AG08395 (cell line): ENCODE measurements at places on chromosomes 7 and 10.
A peak's percentile ranks its signal among the peaks of the same experiment; 100 is the strongest.

- DNase-seq, result no peak
Observed at GRCh38 chr10:17049195-17049594, 80.4 kb downstream of the CUBN start.

DNA sequence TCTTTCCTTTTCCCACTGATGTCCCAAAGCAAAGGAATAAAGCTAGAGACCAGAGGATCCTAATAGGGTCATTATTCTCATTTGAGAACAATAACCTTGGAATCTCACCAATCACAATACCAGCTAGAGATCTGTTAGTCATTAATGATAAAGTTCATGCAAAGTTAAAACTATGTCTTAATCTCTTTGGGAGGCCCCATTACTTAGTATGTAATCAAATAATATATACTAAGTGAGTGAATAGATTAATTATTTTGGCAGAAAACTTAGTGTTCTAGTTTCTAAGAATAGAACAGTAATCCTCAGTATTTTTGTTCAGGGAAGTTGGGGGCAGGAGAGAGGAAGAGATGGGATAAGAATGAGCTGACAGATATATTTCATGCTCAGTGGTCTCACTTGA is 227.2 kb downstream of the MTERF1 start:
- no peak for DNase-seq

DNA sequence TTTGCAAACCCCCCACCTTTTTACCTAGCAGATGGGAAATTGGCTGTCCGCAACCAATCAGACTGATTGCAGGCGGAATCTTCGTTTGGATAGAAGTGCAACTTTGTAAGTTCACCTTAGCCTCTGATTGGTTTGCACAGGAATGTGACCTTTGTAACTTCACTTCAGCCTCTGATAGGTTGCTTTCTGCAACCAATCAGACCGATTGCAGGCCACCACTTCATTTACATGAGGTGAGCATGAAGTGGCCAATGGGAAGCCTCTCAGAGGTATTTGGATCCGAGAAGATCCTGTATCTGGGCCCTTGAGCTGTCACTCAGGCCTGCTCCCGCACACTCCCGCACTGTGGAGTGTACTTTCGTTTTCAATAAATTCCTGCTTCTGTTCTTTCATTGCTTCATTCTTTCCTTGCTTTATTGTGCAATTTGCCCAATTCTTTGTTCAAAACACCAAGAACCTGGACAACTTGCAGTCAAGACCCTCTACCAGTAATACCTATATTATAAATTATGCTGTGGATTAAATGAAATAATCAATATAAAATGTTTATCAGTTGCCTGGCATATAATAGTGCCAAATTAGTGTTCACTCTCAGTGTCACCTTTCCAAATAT is 491.4 kb downstream of the PLXNA4 start:
- no peak for DNase-seq

DNA sequence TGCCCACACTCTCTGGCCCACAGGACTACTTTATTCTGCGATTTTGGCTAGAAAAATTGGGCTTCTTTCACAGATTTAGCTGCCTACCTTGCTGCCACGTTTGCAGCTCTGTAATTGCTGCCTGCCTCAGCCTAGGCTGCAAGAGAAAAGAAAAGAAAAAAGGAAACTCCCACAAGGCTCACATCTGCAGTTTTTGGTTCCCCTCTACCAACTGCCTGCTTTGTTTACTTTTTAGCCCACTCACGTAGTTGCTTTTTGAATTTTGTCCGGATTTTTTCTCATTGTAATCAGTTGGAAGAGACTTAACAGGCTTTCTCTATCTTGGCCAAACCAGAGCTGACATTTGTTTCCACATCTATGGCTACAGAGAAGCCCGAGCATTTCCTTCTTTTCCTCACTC is 24.3 kb downstream of the SUN3 start:
- no peak for DNase-seq

DNA sequence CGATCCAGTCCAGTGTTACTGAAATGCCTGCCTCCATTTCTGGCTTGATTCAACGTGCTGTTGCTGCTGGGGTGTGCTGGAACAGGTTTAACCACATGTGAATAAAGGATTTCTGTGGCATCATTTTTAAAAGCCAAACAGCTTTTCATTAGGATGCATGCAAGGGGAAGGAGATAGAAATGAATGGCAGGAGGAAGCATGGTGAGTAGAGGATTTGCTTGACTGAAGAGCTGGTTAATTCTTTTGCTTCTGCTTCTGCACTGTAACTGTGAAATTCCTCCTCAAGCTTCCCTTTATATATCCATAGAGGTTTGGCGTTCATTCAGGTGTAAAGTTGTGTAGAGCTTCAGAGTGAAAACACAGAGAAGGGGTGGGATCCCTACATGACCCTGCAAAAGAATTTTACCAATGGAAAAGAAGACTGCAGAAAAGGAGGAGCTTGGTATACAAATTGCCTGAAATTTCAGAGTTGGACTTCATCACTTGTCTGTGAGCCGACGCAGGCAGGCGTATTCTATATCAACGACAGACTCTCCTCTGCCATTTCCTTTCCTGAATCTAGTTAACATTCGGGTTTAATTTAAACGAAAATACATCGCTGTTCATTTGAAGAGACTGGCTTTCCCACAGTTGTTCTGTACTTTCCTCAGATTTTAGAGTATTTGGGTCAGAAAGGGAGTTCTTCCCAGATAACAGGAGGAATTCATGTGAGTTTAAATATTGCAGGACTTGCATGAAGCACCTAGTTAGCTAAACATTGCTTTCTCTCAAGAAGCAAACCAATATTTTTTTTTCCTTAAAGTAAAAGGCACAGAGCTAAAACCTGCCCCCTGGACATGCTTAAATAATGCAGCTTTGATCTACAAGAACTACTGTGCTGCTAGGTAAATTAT is at the start of gene SOSTDC1:
TSS of gene SOSTDC1 (minus strand) at position 270 of the 893 bp plus-strand sequence. CDS start at position 200, 70 bp downstream.
- no peak for DNase-seq

GRCh38 chr10:71878327-71879034 is 27.4 kb upstream of the PSAP start:
- DNase-seq, result no peak

DNA sequence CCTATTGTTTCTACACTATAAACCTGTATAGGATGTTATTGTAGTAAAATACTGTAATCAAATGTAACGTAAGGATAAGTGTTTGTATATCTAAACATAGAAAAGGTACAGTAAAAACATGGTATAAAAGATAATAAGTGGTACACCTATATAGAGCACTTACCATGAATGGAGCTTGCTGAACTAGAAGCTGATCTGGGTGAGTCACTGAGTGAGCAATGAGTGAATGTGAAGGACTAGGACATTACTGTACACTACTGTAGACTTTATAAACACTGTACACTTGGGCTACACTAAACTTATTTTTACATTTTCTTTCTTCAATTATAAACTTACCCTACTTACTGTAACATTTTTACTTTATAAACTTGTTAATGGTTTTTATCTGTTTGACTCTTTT is 732.9 kb upstream of the LRRN3 start:
- no peak for DNase-seq

DNA sequence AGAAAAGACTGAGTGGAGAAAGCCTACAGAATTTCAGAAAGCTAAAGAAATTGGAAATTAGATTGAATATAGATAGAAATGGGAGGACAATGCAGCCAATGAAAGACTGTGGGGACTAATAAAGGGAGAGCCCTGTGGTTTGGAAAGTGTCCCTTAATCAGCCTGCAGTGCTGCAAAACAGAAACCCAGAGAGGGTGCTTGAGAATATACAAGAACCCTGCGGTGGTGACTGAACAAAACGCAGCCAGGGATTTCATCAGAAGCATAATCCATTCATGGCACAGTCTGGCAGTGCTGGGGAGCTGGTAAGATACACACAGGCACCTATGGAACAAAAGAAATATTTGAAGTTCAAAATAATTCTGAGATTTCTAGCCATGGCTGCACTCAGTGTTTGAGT is 19.1 kb downstream of the CEP41 start:
- DNase-seq, result peak; percentile 13

GRCh38 chr7:39480901-39481300 is 85.3 kb upstream of the YAE1 start:
- no peak for DNase-seq

DNA sequence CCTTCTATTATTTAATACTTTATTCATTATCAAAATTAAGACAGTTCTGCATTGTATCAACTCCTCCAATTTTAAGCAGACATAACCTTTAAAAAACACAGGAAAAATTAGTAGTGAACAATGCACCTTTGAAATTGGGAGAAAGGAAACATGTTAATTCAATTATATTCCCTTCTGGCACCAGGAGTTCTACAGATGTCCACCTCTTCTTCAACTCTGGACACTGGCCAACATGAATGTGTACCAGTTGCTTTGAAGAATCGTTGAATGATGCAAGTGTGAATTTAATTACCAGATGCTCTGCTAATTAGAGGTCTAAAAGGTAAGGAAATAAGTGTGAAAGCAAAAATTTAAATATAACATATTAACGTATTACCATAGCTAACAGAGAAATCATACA is 206.7 kb upstream of the IGFBP3 start:
- DNase-seq, result no peak

DNA sequence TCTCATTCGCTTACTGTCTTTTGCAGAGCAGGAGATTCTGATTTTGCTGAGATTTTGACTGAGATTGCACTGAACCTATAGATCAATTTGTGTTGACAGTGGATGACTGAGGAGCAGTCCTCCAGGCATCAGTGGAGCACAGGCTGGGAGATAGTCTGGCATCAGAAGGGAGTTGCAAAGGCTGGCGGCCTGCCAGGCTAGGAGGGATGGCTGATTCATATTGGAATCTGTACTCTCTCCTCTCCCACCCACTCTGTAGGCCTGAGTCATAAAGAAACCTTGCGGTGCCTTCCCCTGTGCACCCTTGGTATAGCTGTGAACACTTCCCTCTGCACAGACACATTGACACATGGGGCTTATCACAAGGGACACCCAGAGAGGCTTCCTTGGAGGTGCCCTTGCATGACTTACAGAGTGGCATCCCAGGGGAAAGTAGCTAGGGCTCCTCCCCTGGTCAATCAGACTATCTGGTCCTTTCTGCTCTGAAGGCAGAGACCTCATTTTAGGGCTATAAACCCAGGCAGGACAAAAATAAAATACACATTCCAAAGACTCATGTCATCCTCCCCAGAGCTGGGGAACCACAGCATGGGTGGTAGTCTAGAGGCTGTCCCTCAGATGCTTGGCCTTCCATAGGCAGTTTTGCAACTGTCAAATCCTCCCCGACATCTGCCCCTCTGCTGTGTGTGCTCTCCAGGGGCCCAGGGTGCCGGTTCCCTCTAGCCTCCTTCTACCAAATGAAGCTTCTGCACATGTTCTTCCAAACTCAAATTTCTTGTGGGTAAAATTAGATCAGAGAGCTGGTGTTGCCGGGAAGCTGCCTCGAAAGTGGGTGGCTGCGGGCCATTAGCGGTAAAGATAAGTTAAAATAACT is 37.4 kb upstream of the EEPD1 start:
- peak; percentile 93 for DNase-seq

DNA sequence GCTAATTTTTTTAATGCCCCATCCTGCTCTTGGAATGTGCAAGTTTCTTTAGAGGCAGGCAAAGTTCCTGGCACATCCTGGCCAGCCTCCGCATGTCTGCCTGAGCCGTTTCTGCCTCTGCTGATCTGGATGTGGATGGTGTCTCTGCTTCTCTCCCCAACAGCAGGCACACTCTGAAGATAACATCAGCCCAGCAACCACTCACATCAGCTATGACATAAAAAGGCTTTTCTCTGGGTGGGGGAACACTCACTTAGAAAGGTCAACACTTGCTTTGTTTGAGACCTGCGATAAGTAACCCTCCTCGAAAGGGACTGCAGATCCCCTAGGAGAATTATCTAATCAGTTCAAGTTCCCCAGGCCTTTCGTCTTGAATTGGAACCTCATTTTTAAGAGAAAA is 142.9 kb downstream of the FGFR2 start:
- DNase-seq, result no peak

DNA sequence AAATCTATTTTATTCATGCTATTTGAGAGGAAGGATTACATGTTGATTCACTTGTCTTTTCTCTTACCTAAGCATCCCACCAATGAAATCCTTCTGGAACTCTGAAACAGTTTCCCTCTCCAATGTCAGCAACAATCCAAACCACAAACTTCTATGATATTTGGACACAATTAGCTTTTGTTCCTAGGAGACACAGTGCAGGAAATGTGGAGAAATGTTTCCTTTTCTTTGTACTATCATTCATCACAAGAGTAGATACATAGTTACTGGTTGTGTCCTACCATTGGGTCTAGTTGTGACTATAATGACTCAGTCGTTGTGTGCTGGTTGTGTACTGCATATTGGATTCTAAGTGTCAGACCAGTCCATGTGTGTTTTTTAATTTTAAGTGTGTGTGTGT is 156.8 kb upstream of the MAGI2 start:
- peak; percentile 8 for DNase-seq

GRCh38 chr10:78902815-78903214 is 166.0 kb upstream of the ZMIZ1 start:
- DNase-seq, result no peak

GRCh38 chr10:120755771-120756170 is 95.4 kb upstream of the WDR11 start:
- no peak for DNase-seq

GRCh38 chr10:78541481-78542140 is 507.9 kb downstream of the RPS24 start:
- DNase-seq, result no peak

DNA sequence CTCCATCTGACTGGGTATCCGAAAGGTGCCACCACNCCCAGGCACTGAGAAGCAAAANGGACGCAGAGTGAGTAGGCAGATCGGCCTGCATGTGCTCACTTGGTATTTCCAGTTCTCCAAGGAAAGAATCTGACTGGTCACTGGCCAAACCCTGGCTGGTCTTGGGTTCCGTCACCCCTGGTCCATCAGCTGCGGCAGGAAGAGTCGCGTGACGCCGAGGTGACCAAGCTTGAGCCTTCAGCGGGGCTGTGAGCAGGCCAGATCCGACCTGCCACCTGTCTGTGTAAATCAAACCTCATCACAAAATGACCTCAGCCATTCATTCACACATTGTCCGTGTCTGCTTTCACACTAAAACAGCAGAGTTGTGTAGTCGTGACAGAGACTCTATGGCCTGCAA is 28.8 kb upstream of the CHST15 start:
- DNase-seq, result no peak

DNA sequence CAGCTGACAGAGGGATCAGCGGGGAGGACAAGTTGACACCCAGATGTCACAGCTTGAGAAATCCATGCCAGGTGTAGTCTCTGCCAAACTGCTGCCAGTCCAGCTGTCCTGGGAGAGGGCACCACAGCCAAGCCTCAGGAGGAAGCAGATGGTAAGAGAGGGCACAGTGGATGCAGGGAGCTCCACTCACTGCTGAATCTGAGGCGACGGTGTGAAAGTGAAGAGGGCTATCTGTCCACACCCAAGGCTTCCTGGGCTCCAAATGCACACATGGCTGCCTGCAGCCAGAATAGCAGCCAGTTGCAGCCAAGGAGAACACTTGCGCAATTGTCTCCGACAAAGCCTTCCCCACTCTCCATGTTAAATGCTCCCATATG is 502.4 kb downstream of the GRID1 start:
- no peak for DNase-seq

DNA sequence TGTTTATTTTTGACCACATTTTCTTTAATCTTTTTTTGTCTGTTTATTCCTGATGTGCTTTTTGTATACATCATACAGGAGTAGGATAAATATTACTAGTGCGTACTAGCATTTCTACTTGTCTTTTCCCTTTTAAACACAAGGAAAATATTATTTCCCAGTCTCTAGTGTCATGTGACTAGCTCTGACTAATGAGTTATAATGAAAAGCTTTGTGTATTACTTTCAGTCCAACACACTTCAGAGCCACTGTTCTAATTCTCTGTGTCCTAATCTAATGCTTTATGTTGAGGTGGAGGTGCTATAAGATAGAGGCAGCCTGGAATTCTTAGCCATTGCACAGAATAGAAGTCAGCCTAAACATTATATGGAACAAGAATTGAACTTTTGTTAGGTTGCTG is 65.0 kb upstream of the RAB18 start:
- DNase-seq, result no peak

GRCh38 chr7:141585592-141586510 is 34.6 kb downstream of the AGK start:
- peak; percentile 86 for DNase-seq
